Kidney (tissue), 22 donors: ENCODE measurements at places on chromosomes 4 and X. TPM values are rescaled to one million over a fixed set of nuclear protein-coding genes. Genes with fewer than 3 reads are reported as not detected.

Gene TLR1
- 18.0 TPM for total RNA-seq

Gene ELOVL6
- 10.7 TPM for total RNA-seq

- no peak for DNase-seq
Observed at GRCh38 chr4:8328866-8329559, 59.5 kb downstream of the HTRA3 start.

DNA sequence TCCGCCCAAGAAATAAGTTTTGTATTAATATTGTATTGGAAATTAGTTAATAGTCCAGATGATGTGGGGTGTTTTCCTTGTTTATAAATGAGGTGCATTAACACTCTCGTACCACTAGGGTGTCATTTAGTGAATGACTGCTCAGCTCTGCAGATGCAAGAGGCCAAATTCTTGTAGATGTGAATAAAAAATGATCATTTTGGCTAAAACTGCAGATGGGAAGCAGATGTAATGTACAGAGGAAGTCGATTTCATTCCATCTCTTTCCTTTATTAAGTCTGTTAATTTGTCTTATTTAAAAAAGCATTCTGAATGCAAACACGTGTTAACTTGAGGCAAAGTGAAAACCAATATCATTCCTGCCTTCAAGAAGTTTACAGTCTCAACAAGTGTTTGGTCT, 108.1 kb downstream of the DHX15 start:
- peak; percentile 18 for DNase-seq

DNA sequence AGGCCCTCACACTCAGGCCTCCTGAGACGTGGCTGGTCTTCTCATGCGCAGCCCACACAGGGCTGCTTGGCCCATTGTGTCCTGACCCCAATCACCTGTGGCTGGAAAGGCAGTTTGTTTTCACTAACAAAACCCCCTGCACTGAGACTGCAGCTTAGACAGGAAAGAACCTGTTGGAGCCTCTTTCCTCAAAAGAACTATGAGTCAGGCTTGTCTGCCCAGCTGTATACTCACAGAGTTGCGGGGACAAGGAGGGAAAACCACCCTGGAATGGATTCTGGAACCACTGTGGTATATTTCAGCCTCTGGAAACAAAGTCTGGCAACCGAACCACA, 5.2 kb upstream of the TMEM156 start:
- peak; percentile 18 for DNase-seq

- DNase-seq, result no peak
Observed at GRCh38 chrX:112760697-112761096, 79.9 kb downstream of the AMOT start.

DNA sequence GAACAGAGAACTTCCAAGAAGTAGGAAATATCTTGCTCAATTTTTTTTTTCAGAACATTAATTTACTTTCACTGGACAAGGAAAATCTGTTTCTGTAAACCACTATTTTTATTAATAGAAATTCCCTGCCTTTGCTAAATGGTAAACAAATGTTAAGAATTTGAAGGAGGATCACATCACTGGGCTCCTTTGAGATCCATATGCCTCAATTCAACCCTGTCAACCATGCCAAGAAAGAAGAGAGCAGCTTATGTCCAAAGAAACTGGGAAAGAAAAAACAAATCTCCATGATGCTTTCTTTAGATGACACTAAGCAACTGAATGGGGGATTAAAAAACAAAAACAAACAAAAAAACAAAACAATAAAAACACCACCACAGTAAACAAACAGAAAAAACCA, 47.7 kb downstream of the LNX1 start:
- no peak for DNase-seq

DNA sequence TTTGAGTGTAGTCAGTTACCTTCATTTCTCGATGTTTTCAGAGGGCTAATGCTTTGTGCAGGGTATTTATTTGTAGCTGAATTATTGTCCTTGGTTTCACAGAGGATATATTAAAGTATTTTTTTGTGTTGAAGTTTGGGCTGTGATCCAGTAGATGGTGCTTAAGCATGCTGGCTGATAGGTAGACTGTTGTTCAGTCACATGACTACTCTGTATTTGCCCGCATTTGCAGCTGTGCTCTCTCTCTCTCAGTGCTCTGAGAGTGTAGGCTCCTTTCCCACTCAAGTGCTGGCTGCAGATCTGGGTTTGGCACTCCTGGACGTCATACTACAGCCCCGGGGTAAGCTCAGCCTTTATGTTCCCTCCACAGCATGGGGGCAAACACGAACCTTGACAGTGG, 21.7 kb downstream of the RAB40AL start:
- no peak for DNase-seq

- DNase-seq, result no peak
Observed at GRCh38 chrX:13474164-13474516, 95.3 kb upstream of the EGFL6 start.

DNA sequence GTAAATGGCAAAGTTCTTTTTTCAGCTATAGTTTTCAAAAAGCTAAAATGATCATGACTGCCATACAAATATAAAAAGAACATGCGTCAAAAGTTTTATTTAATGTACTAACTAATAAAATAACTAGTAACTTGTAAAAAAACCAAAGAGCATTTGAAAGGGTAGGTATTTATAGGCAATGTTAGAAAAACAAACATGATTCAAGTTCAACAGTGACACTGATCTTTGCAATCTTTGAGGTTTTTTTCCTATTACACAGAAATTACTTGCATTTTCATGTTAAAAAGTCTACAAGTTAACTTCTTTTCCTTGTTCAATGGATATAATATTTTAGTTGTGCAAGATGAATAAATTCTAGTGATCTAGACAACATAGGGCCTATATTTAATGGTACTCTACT, 72.3 kb upstream of the GRID2 start:
- no peak for DNase-seq

DNA sequence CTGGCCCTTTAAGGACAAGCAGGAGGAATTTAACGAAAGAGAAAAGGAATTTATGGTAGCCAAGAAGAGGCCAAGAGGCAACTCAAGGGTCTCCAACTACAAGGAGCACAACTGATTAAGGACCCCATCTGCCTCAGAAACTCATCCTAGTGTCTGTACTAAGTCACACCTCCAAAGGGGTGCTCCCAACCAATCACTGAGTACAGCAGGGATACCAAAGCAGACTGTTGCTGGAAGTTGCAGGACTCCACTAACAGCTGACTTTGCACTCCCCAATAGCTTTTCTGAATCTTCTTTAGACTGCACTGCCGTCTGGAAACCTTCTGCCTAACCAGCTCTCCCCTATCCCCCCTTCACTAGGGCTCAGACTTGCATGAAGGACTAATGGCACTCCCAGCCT, 50.6 kb downstream of the ATP11C start:
- no peak for DNase-seq

GRCh38 chr4:8404791-8405515, 35.6 kb downstream of the ACOX3 start:
- DNase-seq, result no peak

GRCh38 chr4:170682558-170683294, 593.0 kb upstream of the AADAT start:
- DNase-seq, result no peak

- no peak for DNase-seq
Observed at GRCh38 chr4:144970597-144970996, 127.4 kb downstream of the ANAPC10 start.
